ENCODE measurements at places on chromosomes 16 and 17.

DNA sequence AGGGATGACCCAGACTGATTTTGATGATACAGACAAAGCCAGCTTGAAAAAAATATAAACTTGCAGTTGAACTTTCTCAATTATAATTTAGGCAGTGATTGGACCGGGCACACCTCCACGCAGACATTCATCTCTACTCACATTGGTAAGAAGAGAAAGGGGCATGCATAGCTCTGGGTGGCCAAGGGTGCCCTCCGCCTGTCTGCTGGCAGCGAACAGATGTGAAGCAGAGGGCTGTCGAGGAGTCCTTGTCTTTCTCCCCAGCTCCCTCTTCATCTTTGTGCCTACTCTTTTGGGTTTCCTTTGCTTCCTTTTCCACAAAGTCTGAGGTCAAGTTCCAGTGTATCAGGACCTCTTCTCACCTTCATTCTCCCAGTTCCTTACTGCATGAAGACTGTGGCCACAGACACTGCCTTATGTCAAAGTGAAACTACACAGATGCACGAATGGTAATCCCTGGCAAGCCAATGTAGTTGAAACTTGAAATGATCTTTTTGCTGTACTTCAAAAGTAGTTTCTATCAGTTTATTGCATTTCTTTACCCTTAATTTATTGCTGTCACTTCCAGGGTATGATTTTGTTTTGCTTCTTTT, 343.7 kb upstream of the SOX9 start:
- no peak for DNase-seq

DNA sequence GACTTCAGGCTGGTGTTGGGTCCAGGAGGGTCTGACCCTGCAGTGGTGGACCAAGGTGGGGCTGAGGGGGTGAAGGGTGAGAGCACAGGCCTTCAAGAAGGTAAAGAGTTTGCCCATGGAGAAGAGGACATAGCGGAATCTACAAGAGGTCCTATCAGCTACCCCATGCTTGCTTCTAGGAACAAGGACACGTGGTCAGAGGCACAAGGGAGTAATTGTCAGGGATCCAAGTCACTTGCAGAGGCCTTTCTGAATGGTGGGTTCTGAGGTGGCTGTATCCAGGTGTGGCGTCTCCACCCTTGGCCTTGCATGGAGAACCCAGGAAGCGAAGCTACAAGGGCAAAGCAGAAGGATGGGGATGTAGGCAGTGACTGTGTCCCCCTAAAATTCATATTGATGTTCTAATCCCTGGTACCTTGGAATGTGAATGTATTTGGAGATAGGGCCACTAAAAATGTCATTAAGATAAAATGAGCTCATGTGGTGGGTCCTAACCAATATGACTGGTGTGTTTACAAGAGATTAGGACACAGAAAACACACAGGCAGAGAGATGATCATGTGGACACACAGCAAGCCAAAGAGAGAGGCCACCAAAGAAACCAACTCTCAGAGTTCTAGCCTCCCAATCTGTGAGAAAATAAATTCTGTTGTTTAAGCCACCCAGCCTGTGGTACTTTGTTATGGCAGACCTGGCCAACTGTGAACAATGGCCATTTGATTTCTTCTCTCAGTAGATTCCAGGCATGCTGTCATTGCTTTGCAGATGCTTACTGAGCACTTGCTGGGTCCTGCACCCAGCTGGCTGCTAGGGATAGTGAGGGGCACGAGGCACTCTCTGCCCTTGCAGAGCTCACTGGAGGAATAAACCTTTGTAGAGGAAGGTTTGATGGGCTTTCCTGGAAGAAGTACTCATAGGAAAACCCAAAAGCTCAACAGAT, 75.8 kb downstream of the UTP18 start:
- no peak for DNase-seq

GRCh38 chr16:70695331-70696070, 9.6 kb upstream of the MTSS2 start:
- no peak for DNase-seq

DNA sequence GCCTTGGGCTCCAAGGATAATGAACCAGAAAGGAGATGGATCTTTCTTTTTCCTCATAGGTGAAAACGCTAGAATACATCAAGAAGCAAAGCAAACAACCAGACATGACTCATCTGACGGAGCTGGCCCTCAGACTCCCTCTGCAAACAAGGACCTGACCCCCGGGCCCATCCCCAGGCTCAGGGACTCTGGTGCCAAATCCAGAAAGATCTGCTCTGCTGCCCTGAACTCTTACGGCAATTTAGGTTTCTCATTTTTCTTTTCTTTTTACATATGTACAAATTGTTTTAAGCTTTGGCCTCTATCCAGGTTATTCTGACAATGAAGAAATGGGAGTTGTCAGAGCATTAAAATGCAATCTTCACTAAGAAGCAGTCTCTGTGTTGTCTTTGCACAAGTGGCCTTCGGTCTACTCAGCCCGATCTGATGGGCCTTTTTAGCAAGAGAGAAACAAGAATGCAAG, 17.7 kb downstream of the KNOP1 start:
- no peak for DNase-seq

DNA sequence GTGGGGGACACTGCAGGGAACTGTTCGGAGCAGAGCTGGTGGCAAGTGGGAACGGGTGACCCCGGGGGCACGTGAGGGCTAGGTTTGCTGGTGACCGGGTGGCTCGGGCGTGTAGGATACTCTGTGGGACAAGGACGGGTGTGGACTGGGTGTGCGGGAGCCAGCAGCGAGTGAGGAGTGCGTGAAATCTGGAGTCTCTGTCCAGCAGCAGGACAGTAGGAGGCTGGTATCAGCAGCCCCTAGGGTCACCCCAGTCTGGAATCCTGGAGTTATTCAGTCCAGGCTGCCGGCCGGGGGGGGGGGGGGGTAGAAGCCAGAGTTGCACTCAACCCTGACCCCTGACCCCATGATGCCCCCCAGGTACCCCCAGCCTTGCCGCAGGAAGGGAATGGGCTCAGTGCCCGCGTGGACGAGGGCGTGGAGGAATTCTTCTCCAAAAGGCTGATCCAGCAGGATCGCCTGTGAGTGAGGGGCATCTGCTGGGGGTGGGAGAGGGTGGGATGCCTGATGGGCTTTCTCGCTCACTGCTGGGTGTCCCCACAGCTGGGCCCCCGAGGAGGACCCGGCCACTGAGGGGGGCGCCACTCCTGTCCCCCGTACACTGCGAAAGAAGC, 6.2 kb downstream of the ACD start:
- no peak for DNase-seq

GRCh38 chr16:3949287-3949686, 68.8 kb upstream of the CREBBP start:
- DNase-seq, result peak; percentile 85

DNA sequence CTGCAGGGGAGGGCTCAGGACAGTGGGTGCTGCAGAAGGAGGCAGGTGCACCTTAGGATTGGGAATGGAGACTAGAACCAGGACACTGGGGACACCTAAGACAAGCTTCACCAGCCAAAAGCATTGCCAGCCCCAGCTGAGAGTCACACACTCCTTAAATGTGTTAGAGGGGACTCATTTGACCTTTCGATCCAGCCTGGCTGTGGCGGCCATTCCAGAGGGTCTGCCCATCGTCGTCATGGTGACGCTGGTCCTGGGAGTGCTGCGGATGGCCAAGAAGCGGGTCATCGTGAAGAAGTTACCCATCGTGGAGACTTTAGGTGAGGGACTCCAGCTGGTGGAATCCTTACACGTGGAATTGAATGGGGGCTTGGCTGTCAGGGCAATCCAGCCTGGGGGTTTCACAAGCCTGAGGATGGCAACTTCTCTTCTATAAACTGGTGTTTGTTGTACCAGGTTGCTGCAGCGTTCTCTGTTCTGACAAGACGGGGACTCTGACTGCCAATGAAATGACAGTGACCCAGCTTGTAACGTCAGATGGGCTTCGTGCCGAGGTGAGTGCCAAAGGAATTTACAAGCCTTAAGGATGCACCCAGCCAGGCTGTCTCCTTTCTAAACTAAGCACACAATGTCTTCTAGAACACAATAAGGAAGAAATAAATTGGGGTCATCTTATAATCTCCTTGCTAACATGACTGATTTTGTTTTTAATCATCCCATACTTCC, 65.3 kb downstream of the MEAK7 start:
- DNase-seq, result no peak

GRCh38 chr17:69828087-69828486, 246.9 kb upstream of the KCNJ16 start:
- peak; percentile 39 for DNase-seq

DNA sequence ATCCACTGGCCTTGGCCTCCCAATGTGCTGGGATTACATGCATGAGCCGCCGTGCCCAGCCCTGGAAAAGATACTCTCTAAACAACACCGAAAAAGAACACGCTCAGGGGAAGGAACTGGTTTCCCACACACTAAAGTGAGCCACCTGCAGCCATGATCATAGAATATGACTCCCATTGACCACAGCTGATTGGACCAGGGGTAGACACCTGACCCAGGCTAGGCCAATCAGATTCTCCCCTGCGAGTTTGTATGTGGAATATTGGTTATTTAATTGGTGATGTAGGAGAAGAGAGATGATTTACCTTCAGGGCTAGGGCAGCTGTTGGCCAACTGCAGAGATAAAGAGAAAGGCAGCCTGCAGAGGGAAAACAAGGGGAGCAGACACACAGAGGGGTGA, 9.0 kb upstream of the GGA2 start:
- DNase-seq, result no peak

- no peak for DNase-seq
These were observed 397 bp downstream of the CDC42EP4 start for GRCh38 chr17:73311428-73311780.

DNA sequence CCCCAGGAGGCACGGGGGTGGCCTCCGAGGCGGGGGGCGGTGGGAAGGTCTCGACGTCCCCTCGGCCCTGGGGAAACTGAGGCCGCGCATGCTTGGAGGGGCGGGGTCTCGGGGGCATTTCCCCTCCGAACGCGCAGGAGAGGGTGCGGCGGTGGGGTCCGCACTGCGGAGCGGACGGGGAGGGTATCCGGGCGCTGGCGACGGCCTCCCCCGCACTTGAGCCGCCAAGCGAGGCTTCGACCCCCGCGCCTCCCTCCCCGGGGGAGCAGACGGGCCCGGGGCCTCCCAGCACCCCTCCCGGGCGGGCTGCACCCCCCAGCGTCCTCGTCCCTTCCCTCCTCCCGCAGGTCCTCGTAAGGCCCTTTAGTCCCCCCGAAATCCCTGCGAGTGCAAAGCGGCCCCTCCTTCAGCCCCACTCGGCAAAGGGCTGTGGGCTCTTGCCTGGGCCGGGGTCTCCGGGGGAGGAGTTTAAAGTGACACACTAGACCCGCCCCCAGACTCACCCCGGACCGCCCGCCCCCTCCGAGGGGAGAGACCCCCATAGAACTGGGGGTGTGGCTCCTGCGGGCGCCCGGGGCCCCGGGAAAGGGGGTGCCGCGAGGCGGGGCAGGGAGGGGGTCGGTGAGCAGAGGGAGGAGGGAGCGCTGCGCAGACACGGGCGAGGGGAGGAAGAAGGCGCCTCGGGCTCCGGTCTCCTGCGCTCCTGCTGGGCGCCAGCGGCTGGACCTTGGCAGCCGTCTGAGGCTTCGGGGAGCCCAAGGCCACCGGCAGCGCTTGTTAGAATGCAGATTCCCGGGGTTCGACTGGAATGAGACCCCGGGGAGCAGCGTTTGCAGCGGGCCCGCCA, 632 bp downstream of the BAIAP3 start:
- no peak for DNase-seq

DNA sequence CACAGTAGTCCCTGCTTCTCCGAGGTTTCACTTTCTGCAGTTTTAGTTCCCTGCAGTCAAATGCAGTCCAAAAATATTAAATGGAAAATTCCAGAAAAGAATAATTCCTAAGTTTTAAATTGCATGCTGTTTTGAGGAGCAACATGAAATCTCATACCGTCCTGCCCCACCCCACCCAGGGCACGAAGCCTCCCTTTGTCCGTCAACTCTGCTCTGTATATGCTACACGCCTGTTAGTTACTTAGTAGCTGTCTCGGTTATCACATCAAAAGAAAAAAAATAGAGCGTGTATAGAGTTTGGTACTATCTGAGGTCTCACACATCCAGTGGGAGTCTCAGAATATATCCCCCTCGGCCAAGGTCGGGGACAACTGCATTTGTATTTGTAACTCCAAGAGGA, 129.4 kb upstream of the NOL11 start:
- no peak for DNase-seq

GRCh38 chr16:48054881-48055601, 100.8 kb downstream of the ABCC12 start:
- DNase-seq, result no peak

DNA sequence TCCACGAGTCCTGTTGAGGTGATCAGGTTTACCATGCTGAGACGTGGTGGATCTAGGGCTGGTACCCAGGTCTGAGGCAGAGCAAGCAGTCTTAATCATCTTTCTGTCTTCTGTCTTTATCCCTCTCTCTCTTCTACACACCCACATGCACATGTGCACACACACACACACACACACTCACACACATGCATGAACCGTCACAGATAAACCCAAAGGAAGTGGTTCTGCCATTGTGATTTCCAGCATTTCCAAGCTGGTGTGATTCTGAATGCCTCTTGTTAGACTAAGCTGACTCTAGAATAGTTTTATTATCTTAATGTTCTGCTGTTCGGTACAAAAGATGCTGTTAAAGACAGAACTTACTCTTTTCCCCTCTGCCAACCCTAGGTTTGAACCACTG, 411.8 kb upstream of the SALL1 start:
- no peak for DNase-seq

- no peak for DNase-seq
These were observed 12.1 kb upstream of the USP36 start for GRCh38 chr17:78852709-78853121.

GRCh38 chr16:21158208-21159110, at the start of gene LDAF1:
LDAF1 (plus strand) TSS chr16:21158674; CDS start chr16:21161183, 2,509 bp downstream.
- DNase-seq, result peak; percentile 85

GRCh38 chr17:18978050-18978449, 26.1 kb downstream of the SLC5A10 start:
- no peak for DNase-seq

DNA sequence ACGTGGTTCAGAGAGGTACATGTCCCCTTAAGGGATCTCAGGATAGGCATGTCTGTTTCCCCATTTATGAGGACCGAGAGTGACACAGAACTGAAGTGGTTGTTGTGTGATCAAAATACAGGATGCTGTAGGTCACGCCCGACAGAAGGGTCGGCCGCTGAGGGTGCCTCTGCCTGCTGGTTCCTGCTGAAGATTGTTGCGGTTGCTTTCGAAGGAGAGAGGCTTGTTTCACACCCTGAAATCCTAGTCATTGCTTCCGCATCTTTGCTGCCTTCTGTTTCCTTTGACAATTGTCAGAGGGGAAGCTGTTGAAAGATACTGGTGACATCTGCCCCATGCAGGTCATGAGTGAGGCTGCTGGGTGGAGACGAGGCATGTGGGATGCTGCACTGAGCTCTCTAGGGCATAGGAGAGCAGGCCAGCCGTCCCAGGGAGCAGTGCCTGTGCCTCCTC, 3.8 kb upstream of the NAT9 start:
- peak; percentile 40 for DNase-seq

DNA sequence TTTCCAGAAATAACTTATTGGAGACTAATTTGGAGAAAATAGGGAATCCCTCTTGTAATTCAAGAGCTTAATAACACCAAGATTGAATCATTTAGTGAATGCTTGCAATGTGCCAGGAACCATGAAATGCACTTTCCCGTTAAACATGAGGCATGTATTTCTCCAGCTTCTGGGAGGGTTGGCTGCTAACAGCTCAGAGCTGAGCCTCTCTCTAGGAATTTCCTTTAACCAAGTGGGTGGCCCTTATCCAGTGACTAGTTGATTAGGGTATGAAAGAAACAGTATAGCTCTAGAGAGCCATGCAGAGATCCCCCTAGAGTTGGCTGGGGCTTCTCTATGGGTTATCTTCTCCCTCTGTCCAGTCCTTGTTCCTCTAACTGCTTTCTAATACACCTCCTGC, 356.4 kb upstream of the GOT2 start:
- DNase-seq, result no peak
